Posterior cingulate gyrus (tissue), 11 donors: ENCODE measurements at places on chromosomes 13 and 19.

GRCh38 chr13:50225193-50226155 is 210.2 kb downstream of the KCNRG start:
- no peak for DNase-seq

GRCh38 chr13:94329277-94329676 is 150.2 kb downstream of the DCT start:
- DNase-seq, result no peak

- no peak for DNase-seq
Measured at GRCh38 chr13:50730496-50731351, 112.8 kb downstream of the DLEU7 start.

DNA sequence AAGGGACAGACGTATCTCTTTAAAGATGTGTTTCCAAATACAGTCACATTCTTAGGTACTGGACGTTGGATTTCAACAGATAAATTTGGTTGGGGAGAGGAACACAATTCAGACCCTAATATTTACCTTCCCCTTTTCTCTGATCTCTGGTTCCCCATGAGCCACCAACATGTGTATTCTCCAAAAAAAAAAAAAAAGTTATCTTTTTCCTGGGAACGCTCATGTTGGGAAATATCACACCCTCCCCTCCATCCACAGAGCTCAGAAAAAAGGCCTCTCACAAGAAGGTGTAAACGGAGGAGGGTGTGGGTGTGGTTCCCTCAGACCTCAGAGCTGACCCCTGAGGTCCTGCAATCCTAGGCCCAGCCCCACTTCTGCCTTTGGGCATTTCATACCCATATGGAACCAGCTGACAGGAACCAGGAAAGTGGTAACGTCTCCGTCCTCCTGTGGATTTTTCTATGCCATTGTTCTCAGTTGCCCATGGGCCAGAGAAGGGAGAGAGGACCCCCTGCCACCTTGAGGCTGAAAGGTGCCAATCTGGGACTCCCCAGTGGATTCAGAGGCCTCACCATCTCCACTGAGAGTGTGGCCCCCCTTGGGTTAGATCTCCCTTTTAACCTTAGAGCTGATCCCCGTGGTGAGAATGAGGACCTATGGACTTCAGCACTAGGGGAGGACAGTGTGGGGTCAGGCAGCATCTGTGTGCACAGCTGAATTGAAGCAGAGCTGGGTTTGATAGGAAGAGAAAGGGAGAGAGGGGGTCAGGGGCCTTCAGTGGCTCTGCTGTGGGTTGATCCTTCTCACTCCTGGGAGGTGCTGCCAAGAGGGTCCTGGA is 8.4 kb upstream of the SIGLEC12 start:
- DNase-seq, result no peak

DNA sequence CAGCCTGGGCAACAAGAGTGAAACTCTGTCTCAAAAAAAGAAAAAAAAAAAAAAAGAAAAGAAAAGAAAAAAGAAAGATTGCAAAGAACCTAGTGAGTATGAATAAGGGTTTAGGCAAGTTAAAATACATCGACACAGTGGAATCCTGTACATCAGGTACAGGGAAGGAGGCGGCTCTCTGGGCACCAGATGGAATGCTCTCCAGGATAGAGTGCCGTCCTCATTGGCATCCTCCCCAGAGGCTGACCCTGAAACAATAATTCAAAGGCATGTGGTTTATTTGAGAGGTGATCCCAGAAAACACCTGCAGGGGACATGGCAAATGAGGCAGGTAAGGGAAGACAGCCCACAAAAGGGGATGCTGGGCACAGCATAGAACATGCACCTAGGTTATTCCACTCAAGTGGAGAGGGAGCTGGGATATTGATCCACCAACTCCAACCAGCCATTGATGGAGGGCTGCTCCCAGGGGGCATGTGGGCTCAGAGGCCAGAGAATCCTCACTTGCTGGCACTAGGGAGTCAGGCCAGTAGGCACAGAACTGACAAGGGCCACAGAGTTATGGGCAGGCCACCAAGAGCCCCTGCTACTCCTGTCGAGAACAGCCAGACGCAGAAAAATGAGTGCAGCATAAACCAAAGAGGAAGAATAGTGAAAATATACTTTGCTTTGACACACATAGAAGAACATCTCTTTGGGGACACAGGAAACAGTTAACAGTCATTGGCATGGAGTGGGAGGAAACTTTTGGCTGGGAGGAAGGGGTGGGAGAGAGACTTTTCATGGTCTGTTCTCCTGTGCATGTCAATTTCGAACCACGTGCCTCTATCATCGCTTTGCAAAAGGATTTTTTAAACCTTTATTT is 4.2 kb downstream of the TSPAN16 start:
- DNase-seq, result no peak

DNA sequence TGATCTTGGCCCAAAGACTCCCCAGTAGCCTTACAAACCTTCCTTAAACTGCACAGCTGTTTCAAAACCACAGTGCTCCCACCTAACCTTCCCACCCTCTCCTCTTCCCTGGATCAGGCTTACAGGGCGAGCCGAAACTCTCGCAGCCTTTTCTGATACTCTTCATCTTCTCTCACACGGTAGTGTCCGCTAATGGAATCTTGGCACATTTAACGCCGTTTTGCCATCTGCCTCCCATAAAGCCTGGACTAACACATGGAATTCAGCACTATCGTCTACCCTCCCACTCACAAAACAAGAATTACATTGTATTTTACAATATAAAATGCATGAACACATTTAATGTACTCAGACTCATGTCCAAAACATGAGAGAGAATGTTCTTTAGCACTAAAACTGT is 135.9 kb downstream of the RAP2A start:
- DNase-seq, result no peak

DNA sequence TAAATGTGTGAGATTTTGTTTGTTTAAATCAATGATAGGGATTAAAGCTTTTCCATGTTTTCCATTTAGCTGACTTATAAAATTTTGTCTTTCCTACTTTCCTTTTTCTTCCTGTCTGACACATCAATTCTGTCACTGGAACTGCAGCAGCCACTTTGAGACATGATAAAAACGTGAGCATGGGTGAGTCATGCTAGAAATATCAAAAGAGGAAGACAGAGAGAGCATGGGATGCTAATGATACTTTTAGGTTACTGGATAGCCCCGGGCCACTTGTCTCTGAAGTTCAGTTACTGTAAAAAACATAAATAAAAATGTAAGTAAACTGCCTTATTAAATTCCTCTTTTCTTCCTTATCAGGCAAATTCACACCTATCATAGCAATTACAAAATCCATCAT is 1332.0 kb upstream of the PCDH20 start:
- DNase-seq, result no peak

GRCh38 chr19:19418555-19419260 is 13.2 kb downstream of the GATAD2A start:
- DNase-seq, result no peak

- peak; percentile 31 for DNase-seq
Measured at GRCh38 chr19:55173714-55174409, 6.2 kb downstream of the SYT5 start.

DNA sequence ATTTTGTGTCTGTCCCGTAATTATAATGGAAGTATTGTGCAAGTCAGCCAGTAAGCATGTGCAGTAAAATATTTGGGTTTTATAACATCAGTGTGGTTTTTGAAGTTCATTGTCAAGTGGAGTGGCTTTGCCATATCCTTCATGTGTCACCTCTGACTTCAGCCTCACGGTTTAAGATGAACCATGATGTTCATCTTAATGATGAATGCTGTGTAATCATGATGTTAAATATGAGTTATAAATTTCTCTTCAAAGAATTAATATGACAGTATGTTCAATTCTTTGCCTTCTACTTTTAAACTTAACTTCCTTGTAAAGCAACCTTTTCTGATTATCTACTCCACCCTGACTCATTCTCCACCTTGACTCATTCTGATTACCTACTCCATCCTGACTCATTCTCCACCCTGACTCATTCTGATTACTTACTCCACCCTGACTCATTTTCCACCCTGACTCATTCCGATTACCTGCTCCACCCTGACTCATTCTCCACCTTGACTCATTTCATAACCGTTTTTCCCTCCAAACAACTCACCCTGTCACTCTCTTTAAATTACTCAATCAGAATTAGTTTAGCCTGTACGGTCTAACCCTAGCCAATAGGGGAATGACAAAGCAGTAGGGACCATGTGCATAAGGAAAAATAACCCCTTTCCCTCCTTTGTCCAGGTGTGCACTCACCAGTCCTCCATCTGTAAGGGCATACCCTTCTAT is 50.3 kb upstream of the ANKRD10 start:
- DNase-seq, result no peak

GRCh38 chr19:722553-723101 is 13.9 kb downstream of the PALM start:
- no peak for DNase-seq

DNA sequence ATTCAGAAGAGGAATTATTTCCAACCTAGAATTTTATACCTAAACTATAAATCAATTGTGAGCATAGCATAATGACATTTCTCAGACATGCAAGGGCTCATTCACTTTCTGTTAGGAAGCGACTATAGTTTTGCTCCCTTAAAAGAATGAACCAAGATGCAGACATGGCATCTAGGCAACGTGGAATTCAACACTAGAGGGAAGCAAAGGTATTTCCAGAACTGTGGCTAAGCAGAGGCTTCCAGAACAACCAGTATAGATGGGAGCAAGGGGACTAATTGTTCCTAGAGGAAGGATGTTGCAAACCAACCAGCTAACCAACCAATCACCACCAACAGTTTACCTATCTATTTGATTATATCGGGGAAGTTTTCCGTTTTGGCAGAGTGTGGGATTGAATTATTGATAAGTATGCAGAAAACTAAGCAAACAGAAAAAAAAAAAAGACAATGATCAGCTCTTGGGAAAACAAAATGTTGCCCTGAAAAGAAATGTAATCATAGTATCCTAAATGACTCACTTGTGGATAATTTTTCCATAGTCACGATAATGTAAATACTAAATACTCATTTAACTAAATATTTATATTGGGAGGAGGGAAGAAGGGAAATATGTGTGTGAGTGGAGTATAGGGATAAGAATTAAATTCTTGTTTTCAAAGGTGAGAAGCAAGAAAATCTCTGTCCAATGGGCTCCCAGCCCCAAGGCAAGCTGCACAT is 21.1 kb downstream of the ARL11 start:
- no peak for DNase-seq

DNA sequence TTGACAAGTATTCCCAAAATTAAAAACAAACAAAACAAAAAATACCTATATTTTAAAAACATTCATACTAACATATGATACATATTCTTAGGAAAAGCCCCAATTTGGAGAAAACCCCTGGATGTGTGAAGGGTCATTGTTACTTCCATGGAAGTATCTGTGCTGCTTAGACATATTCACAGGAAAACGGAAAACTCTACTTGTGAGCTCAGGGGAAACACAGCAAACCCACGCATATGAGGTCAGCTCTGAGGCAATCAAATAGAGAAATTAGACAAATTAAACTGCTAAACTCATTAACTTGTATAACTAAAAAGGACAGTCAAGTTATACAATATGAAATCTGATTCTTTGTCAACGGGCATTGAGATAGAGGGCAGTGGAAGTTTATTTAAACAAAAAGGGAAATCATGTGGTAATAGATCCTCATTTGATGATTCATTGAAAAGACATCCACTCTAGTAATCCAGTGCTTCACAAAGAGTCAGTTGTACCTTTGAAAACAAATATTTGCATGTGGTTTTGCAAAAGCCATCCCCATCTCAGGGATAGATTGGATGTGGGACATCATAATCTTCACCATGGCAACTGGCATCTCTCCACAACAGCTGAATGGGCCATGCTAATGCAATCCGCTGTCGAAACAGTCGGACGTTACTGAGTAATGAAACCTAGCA is 423.4 kb downstream of the ITGBL1 start:
- no peak for DNase-seq

- DNase-seq, result no peak
Measured at GRCh38 chr13:59099182-59099974, 1064.3 kb downstream of the DIAPH3 start.

DNA sequence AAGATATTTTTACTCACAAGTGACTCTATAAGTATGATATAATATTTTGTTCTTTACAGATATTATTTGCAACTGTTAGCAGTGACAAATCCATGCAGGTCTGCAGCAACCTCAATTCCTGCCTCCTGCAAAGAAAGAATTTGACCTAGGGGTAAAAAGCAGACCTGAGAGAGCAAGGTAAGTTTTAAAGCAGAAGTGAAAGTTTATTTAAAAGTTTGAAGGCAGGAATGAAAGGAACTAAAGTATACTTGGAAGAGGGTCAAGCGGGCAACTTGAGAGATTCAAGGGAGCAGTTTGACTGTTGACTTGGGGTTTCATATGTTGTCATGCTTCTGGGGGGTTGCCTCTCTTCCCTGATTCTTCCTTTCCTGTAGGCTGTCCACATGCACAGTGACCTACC is 520.1 kb upstream of the PCDH20 start:
- DNase-seq, result no peak

DNA sequence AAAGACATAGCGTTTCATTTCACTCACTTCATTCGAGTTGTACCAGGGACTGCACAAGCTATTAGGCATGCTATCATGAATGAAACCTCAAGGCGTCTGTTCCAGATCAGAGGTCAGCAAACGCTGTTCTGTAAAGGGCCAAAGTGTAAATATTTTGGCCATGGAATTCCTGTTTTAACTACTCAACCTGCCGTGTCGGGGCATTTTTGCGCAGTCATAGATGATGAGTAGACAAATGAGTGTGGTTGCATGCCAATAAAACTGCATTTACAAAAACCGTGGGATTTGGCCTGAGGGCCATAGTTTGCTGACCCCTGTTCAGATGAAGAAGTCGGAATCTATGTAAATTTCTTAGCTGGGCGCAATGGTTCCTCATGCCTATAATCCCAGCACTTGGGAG is 6.5 kb downstream of the INSR start:
- no peak for DNase-seq

GRCh38 chr19:35118268-35119020 is 2.8 kb downstream of the FXYD3 start:
- no peak for DNase-seq

GRCh38 chr19:1384085-1384462 is 367 bp downstream of the NDUFS7 start:
- peak; percentile 82 for DNase-seq

- DNase-seq, result no peak
Measured at GRCh38 chr19:17548145-17548544, 7.3 kb upstream of the COLGALT1 start.

DNA sequence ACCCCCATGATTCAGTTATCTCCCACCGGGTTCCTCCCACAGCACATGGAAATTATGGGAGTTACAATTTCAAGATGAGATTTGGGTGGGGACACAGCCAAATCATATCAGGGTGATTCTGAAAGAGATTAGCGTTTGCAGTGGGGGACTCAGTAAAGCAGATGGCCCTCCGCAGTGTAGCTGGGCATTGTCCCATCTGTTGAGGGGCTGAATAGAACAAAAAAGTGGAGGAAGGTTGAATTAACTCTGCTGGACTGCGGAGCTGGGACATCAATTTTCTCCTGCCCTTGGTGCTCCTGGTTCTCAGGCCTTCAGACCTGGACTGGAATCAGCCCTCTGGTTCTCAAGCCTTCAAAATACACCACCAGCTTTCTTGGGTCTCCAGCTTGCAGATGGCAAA is 55.2 kb upstream of the CACNA1A start:
- no peak for DNase-seq
